ENCODE measurements at places on chromosomes 6 and 20.

GRCh38 chr6:20409427-20409971 is 7.8 kb downstream of the E2F3 start:
- DNase-seq = no peak

GRCh38 chr20:3164763-3165410 is 5.2 kb upstream of the FASTKD5 start:
- no peak for DNase-seq

DNA sequence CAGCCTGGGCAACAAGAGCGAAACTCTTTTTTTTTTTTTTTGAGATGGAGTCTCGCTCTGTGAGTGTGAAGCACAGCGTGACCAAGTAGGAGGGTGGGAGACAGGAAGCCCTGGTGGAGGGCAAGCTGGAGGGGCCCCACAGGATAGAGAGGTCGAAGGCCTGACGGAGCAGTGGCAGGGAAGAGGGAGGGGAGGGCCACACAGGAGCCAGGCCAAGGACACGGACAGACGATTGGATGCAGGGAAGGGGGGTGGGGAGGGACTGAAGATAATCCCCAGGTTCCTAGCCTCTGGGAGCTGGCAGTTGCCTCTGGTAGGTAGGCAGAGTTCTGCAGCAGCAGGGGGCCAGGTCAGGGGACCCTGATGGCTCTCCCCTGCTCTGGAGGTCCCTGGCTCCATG is 10.8 kb upstream of the GUCA1A start:
- no peak for DNase-seq

DNA sequence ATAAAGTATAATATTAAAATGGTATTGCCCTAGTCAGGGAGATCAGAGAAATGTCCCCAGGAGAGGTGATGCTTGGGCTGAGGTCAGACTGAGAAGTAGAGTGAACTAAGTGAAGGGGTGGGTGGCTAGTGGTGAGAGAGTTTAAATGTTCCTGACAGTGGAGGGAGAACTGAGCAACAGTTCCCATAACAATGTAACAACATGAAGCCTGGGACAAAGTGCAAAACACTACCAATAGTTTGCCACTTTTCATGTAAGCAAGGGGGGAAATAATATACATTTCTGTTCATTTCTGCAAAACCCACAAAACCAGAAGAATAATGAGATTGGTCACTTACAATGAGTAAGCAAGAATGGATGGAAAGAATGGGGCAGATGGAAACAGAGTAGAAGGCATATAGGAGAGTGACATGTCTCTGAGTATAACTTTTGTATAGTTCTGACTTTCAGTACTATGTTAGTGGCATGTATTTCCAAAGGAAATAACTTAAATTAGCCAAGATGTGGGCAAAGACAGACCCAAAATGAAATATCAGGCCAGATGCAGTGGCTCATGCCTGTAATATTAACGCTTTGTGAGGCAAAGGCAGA is 13.3 kb upstream of the FAXC start:
- DNase-seq = no peak

DNA sequence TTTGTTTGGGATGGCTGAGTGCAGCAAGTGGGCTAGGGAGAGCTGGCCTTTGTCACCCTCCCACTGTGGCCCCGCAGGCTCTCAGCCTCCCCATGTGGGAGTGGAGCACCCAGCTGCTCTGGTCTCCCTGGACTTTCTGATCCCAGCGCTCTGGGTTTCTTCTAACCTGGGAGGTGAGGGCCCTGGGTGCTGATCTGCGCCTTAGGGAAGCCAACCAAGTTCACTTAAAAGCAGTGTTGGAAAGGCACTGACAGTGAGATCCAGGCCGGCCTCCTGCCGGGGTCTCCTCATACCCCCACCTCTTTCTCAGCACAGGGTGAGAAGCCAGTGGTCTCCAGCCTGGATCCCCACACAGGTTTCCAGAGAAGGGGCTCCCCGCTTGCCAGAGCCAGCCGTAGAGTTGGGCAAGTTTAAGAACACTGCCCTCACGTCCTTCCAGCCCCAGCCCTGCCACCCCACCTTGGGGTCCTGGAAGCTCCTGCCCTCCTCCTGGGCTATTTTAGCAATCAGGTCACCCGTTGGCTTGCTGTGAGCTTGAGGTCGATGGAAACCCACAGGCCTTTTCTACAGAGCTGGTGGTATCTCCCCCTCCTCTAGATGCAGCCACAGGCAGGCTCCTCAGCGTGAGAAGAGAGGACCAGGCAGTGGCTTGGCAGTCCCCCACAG is 9.6 kb downstream of the C20orf203 start:
- DNase-seq = no peak

DNA sequence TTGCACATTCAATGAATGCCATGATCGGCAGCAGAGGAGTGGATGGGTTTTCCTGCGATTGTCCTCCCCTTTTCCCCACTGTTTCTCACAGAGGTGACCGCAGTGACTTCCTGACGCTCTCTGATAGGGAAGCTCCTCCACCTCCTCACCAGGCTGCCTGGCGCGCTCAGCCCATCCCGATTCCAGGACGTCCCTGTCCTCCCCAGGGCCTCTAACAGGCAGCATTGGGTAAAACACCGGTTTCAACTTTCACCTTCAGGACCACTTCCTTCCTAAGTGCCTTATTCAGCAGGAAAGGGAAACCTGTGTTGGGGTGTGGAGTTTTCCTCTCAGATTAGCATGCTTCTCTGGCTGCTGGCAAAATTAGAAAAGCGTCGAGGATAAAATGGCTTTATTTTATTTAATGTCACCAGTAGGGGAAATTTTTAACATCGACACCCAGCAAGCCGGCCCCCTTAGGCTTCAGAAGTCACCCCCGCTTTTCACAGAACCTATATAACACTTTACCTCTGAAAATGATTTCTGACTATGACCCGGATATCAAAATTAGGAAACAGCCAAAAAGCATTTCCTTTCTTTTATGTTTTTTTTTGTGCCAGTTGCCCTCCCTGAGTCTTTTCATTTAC is 570.4 kb upstream of the GJE1 start:
- no peak for DNase-seq

- DNase-seq = no peak
Observed at GRCh38 chr6:157266274-157267101, 56.8 kb downstream of the TMEM242 start.

DNA sequence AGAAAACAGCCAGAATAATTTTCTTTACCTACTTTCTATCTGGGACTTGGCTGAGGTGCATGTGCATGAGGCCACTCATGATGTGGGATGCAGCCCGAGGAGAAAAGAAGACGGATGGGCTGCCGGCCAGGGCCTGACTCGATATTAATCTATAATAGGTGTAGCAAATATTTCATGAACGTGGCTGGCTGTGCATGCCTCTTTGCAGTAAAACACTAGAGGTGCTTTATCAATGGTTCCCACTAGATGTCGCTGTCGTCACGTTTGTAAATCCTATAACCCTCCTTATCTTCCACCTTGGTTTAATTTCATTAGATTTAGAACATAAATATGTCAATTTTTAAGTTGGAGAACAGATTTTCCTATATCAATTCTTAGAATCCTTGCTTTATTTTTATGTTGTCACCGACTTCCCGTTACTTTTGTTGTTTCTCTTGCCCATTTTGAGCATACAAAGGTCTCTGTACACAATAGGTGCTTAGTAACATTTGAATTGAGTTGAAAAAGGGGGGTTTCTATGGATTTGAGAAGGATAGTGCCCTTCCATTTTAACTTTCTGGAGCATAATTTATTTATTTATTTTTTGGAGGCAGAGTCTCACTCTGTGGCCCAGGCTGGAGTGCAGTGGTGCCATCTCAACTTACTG is 19.6 kb upstream of the FERMT1 start:
- DNase-seq = no peak

GRCh38 chr6:80674669-80675068 is 568.2 kb downstream of the BCKDHB start:
- no peak for DNase-seq

DNA sequence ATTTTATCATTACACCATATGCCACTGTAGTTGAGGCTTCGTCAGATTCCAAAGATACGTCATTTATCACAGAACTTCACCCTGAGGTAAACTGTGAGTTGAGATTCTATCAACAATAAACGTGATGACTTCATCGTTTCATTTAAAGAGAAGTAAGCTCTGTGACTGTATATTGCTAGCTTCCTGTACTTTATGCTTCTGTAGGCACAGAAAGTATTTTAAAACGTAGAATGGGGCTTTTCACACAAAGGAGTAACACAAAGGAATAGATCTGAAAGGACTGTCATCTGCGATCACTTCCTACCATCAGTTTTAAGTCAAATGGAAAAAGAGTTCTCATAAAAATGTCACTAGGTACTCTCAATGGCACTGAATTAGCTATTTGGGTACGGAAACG is 234.4 kb upstream of the MCHR2 start:
- no peak for DNase-seq

DNA sequence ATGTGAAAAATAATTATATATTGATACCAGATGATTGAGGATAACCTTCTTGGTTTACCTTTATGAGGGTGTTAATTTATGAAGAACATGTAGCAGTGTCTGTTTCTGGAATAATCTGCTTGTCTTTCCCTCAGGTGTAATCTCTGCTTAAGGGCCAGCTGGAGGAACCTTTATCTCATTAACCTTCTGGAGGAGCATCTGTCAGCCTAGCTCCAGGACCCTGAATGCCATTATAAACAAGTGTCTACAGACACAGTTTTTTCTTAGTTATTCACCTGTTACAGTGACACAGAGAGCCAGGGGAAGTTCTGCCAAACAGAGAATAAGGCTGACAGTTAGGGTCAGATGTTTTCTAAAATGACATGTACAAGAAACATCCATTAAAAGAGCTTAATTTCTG is at the start of gene IMPG1:
Gene IMPG1, minus strand, starts transcription at position 101 of the 400 bp plus-strand sequence. CDS start 174 bp downstream, outside the sequence.
- DNase-seq = no peak

DNA sequence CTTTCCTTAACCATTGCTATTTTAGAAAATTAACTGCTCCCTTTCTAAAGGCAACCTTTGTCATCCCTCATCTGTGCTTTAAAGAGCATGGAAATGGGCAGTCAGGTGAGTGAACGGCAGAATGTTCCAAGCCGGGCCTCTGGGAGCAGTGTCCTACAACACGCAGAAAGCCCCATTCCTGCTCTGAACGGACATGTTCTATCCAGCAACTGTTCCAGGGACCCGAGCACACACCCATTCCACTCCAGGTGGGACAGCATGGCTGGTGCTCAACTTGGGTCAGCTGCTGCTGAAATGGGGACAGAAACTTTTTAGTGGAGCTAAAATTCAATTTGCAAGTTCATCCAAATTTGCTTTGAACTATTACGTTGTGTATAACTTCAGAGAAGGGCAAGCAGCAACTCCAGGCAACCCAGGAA is 26.7 kb downstream of the DIDO1 start:
- DNase-seq = no peak
